ENCODE measurements at places on chromosomes 1 and 21.

GRCh38 chr1:97925151-97925550 lies 4.3 kb upstream of the DPYD start:
- no peak for DNase-seq

- DNase-seq: no peak
Measured at GRCh38 chr1:168991667-168992475, 114.6 kb upstream of the ATP1B1 start.

GRCh38 chr1:226453015-226453704 lies 45.3 kb upstream of the PARP1 start:
- DNase-seq: no peak

GRCh38 chr1:62286786-62287224 lies 32.4 kb downstream of the KANK4 start:
- no peak for DNase-seq

DNA sequence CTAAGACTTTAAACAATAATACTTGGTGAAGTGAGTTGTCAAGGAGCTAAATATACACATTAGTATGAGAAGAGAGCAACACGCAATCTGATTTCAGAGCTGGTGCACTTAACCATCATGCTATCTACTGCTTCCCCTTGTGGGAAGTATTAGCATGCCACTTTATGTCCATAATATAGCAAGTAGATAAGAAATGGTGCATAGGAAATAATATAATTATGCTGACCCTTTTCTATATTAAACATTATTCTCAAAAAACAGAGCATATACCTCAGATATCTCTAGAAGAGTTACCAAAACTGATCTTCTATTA lies 63.4 kb downstream of the MAGI3 start:
- no peak for DNase-seq
